ENCODE measurements at places on chromosomes 7 and 10.

DNA sequence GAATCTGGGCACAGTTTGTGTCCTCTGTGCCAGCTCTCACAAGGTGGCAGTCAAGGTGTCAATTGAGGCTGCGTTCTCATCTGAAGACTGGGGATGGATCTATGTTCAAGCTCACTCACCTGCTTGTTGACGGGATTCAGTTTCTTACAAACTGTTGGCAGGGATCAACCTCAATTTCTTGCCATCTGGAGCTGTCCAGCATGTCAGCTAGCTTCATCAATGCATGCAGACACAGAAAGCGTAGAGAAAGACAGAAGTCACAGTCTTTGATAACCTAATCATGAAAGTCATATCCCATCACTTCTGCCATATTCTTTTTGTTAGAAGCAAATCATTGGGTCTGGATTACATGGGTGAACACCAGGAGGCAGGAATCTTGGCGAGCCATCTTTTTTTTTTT lies 32.0 kb upstream of the WAPL start:
- DNase-seq: no peak

DNA sequence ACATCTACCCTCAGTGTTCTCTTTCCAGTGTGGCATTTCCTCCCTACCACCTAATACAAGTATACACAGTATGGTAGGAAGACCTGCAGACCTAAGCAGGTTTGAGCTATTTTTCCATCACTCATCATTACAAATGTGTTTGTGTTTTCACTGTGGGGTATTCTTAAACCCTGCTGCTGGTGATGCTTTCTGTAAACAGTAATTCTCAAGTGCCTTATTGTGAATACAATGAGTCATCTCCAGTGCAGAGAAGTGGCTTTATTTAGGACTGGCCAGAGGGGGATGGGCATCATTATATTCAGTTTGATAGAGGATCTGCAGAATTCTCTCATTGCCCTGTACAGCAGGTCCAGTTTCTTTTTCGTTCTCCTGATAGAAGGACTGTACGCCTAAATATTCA lies 63.7 kb downstream of the GRM8 start:
- no peak for DNase-seq

DNA sequence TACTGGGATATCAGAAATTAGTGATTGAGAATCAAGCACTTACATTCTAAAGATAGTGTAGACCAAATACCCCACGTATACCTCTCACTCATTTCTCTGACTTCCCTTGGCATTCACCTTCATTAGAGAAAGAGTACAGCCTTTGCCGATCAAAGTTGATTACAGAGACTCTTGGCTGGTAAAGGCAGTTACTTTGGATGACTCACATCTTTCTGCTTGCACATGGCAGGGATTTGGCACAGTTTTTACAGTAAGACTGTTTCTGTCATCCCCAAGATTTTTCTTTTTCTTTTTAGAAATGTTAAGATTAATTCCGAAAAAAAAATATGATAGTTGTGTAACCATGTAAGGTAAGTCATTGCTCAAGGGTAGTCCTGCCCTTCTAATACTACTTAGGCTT lies 143.0 kb downstream of the TSPAN12 start:
- DNase-seq: no peak

- DNase-seq: no peak
These were observed 57.9 kb downstream of the NPY start for GRCh38 chr7:24341691-24342413.

DNA sequence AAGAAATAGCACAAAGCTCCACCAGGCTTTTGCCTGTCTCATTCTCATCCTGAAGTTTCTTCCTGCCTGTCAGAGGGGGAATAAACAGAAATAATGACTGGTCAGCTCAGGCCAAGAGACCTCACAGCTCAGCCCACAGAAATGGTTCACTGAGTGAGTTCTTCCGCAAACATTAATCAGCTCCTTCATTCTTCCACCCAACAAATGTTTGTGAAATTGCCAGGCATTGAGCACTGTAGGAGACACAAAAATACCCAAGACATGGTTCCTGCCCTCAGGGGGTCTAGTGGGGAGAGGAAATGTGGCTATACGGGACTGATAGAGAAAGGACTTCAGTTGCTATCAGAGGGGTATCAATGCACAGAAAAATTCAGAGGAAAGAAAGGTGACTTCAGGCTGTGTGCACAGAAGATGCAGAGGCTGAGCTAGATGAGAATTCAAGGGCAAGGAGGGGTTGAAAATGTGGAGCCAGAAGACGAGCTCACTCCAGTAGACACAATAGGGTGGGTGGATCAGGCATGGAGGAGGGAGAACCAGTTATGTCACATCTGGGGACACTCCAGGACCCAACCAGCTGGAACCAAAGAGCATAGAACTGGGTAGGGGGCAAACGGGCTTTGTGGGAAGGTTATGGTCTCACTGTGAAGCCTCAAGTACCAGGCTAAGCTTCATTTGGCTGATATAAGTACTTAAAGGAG lies 20.9 kb downstream of the MYOF start:
- no peak for DNase-seq

- no peak for DNase-seq
These were observed 168.3 kb upstream of the AUTS2 start for GRCh38 chr7:69429911-69430383.

DNA sequence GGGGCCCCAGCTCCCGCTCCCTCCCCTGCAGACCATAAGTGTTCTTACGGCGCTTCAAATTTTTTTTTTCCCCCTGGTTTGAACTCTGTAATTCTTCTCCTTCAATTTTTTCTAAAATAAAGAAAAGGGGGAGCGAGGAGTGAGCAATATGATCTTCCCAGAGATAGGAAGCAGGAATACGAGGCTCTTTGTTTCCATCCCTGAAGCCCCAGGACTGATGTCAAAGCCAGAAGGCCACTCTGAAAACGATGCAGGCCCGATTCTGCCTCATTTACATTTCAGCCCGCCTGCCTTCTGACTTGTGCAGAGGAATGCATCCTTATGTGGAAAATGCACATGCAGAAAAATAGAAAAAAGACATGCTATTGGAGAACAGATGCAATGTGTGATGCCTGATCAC lies 401.5 kb upstream of the MKI67 start:
- no peak for DNase-seq

DNA sequence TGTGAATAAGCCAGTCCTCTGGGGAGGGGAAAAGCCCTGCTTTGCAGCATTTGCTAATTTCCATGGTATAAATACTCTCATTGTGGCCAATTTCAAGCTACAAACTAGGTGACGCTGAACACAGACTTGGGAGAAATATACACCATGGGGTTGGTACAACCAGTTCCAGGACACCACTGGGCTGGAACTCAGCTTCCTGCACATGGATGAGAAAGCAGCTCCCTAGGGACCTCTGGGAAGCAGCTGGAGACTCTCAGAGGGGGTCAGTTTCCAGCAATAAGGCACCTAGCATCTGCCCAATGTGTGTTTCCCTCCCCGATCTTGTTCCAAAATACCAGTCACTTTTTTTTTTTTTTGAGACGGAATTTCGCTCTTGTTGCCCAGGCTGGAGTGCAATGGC lies 56.8 kb upstream of the WDR11 start:
- no peak for DNase-seq

GRCh38 chr10:69242852-69243212 lies 22.7 kb downstream of the HKDC1 start:
- no peak for DNase-seq

All from GM04504 (cell line).